ENCODE measurements at places on chromosomes 7 and 10. TPM values are rescaled to one million over a fixed set of nuclear protein-coding genes. Genes with fewer than 3 reads are reported as not detected.

Gene CCDC3
- total RNA-seq = not detected

Gene ZNF273
- total RNA-seq = 1.1 TPM

Gene DUS4L
- 13.1 TPM for total RNA-seq

Gene POLR2J2
- total RNA-seq = not detected

Data from Caki2 (cell line).